ENCODE measurements at places on chromosomes 3 and 15.
A peak's percentile ranks its signal among the peaks of the same experiment; 100 is the strongest.

- DNase-seq = no peak
Measured at GRCh38 chr3:66376568-66376967, 124.3 kb downstream of the LRIG1 start.

DNA sequence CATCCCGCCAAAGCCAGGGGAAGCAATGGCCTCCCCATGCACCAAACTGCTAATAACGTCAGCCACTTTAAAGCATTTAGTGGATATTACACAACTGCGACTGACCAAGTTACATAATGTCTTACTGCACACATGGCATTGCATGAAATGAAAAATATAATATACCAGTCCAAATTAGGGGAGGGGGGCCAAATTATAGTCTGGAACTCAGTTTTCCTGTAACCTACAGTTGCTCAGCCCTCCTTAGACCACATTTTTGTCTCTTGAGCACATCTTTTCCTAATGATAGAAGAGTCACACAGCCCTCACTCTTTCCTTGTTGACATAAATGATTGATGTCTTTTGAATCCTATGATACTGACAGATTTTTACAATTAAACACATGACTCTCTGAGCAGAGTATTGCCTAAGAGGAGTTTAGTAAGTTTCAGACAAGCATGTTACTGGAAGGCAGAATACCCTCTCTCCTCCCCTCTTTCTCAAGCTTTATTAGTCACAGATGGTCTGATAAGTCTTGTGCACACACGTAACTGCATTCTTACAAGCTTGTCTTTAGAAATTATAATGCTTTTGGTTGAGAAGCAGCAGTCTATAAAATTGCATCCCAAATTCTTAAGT lies 1.1 kb upstream of the PLD1 start:
- no peak for DNase-seq

DNA sequence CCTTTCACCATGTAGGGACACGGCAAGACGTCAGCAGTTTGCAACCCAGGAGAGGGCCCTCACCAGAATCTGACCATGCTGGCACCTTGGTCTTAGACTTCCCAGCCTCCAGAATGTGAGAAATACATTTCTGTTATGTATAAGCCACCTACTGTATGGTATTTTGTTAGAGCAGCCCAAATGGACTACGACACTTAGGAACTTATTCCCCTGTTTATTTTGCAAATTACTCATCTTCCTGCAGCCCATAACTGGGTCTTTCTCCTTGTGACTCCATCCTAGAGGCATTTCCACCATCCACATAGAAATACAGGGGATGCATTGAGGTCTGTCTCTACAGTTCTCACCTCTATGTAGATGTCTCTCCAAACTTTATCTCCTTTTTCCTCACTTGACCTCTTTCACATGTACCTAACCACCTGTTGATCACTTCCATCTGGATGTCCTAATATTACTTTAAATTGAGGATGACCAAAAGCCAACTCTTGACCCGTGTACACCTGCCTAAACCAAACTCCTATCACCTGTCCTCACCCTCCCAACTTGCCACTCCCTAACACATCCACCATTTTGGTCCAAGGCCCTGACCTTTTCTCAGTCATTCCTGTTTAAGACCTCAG lies 406.0 kb upstream of the WNT5A start:
- DNase-seq = no peak

DNA sequence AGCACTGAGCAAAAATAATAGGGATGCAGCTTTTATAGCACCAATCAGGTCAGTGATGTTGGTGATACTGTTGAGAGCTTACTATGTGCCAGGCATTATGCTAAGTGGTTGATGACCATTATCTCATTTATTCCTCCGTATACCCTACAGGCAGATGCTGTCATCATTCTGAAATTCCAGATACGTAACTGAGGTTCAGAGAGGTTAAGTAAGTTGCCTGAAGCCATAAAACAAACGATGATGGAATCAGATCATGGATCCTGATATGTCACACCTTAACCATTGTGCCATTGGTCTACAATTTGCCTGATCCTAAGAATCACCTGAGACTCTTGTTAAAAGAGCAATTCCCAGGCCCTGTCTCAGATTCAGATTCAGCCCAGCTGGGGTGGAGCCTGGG lies 49.5 kb downstream of the ST6GAL1 start:
- no peak for DNase-seq

DNA sequence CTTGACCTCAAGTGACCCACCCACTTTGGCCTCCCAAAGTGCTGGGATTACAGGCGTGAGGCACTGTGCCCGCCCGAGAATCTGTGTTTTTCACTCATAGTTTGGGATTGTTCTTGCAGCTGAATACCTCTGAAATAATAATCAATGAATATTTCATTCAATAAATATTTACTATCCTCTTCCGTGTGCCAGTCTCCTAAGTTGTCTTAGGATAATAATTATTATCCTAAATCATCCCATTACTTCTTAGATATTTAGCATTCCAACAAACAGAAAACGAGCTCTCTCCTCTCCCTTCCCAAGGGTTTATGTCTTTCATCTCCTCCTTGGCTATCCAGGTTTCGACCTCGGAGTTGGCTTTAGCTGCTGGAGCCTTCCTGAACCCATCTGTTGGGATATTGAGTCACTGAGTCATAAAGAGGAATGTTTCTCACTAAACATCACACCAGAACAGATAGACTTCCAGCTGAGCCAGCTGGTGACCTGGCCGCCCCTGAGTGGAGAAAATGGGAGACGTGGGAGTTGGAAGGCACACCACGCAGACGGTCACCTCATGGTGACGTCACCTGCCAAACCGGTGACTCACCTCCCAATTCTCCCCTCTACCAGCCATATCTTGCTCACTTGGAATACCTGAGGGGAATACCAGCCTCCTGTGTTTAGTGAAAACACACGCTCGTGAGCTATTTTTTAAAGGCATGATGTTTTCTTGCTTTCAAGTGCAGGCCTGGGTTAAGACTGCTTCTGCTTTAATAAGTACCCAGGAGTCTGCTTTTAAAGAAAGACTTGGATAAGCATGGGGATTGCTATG lies 43.9 kb downstream of the BHLHE40 start:
- no peak for DNase-seq

GRCh38 chr15:89128320-89129122 lies 40.3 kb downstream of the ABHD2 start:
- no peak for DNase-seq

DNA sequence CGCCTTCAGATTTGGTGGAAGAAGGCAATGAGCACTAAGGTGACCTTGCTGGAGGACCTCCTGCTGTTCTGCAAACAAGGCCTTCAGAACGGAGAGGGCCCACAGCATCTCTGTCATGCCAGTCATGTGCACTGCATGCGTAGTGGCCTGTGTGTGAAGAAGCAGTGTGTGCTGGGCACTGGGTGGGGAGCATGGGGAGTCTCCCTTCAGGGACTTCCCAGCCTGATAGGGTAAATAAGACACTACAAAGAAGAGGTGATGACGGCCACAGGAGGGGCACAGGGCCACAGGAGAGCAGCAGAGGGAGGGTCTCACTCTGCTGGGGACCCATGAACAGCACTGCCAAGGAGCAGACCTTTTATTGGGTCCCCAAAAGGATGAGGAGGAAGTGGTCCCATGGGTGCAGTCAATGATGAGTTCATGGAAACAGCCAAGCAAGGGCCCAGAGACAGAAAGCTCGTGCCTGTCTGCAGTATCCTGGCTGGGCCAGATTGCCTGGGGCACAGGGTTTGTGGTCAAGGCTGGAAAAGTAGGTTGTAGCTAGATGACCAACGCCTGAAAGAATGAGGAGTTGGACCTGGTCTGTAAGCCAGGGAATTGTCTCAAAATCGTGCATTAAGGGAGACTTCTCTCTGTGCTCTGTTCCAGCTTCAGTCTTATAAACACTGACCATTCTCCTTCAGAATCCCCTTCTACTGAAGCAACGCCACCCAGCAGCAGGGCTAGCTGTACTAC lies 67.8 kb upstream of the SEC61A1 start:
- DNase-seq = no peak

GRCh38 chr3:98967758-98968157 lies 66.3 kb upstream of the DCBLD2 start:
- no peak for DNase-seq

GRCh38 chr3:108085810-108086350 lies 5.0 kb downstream of the CD47 start:
- no peak for DNase-seq

- DNase-seq = no peak
Measured at GRCh38 chr3:134839422-134839821, 44.4 kb downstream of the EPHB1 start.

- DNase-seq = no peak
Measured at GRCh38 chr3:11995120-11995519, 9.1 kb upstream of the SYN2 start.

DNA sequence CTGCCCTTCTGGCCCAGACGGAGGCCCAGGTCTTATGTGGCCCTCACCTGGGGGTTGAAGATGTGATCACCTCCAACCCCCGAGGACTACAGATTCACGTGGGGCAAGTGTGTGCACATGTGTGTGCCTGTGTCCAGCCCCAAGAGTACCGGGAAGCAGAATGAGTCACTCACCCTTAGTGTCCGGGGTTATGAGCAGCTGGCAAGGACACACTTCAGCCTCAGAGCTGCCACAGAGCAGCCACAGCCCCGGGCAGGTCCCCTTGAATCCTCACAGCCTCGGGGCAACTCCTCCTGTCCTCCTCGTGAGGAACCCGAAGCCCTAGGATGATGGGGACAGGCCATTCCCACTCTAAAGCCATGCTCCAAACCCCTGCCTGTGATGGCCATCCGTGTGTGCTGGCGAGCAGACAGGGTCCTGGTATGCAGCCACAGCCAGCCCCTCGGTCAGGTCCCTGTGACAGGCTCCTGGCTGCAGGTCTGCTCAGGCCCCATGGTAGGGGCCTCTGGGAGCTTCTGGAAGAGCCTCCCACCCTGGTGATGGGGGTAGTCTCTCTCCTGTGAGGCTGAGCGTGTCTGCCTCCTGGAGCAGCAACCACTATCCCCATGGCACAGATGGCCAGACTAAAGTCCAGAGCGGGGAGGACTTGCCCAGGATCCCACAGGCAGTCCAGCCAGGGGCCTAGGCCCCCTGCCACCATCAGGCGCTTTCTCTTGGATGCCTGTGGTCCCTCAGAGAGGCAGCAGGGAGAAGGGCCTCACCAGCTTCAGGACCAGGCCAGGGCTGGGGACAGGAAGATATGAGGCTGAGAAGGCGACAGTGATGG lies 852 bp downstream of the STAB1 start:
- no peak for DNase-seq

- DNase-seq = peak; percentile 66
Measured at GRCh38 chr3:194671511-194671899, 486 bp downstream of the LSG1 start.

GRCh38 chr3:16119887-16120286 lies 54.6 kb upstream of the GALNT15 start:
- no peak for DNase-seq

- DNase-seq = no peak
Measured at GRCh38 chr15:40439461-40439959, 1.2 kb upstream of the BAHD1 start.

GRCh38 chr15:75022783-75023180 lies 608 bp upstream of the PPCDC start:
- no peak for DNase-seq
